ENCODE measurements at places on chromosomes 1 and 21. TPM values are rescaled to one million over a fixed set of nuclear protein-coding genes. Genes with fewer than 3 reads are reported as not detected.

GRCh38 chr1:107804741-107805140 lies 160.2 kb downstream of the VAV3 start:
- DNase-seq, result no peak

The FAM177B gene
- total RNA-seq, result 0.23 TPM

The PPIAL4G gene
- total RNA-seq, result not detected

GRCh38 chr1:51620470-51620869 lies 3.6 kb downstream of the OSBPL9 start:
- DNase-seq, result no peak

The NBPF10 gene
- 4.1 TPM for total RNA-seq

The LCE1C gene
- 8.6 TPM for total RNA-seq

The SPATA1 gene
- 0.05 TPM for total RNA-seq

DNA sequence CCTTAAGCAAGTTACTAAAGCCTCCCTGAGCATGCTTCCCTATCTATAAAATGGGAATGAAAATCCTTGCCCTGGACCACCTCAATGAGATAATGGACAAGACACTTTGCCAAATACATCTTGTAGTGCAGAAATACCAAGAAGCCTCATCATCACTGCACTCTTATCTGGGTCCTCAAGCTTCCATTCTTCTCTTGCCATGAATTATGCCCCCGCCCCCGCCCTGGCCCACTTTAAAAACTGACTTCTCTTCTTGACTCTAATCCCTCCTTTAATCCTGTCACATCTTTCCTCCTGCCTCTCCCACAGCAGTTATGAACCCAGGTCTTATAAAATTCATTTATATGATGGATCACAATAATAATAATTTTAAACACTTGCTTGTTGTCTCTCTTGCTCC lies 14.8 kb downstream of the ARHGEF11 start:
- DNase-seq, result no peak

DNA sequence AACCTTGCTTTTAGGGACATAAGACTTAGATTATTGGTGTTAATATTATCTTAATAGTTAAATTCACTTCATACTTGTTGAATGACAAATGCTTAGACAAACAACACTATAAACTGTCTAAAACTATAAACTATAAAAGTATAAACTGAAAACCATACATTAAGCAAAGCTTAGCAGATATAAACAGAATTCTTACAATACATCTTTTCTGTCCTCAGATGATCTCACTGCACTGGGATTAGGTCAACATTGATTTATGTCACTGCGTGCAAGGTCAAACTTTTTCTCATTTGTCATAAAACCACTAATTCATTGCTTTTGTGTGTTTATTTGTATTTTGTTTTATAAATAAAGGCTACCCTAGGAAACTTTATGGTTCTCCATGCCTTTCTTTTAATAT lies 1491.8 kb downstream of the NCAM2 start:
- no peak for DNase-seq

DNA sequence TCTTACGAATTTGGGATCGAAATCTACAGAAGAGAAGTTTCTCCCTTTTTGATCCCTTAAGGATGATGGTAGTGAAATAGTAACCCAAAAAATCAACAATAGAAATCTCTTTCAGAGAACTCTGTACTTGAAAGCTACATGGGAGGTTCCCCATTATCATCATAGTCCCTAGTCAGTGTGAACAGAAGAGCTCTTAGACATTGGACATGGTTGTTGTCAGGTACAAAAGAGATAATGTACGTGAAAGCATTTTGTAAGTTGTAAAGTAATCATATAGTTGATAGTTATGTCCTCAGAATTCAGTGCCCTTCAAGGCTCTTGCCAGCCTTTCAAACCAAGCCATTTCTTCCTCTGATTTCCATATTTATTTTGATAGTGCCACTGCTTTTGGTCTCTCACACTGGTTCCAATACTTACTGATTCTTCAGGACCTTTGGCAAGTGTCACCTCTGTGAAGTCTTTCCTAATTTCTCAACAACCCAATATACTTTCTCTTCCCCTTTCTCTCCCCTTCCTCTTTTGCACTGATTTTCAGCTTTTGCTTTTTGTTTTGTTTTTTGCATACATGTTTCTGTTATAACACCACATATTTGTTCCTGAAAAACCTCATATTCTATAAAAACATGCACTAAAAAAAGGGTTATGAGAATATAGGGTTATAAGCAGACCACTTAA lies 22.4 kb downstream of the VPS45 start:
- no peak for DNase-seq

DNA sequence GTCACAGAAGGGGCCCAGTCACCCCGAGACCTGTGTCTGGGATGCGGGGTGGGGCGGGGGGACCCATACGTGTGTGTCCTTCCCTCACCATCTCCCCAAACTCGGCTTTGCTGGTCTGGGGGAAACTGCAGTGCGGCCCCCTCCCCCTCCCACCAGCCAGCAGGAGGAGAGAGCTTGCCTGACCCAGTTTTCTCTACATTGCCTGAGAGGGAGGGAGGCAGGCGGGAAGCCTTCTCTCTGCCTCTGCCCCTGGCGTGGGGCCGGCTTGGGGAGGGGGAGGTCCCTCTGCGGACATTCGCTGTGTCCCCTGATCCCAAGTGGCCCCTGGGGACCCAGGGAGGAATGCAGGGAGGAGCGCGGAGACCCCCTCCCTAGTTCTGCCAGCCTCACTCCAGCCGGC lies 3.9 kb downstream of the EPHA8 start:
- DNase-seq, result no peak

- DNase-seq, result no peak
Measured at GRCh38 chr21:41255190-41255589, 61.4 kb upstream of the FAM3B start.

GRCh38 chr1:228647523-228648444 lies 87.5 kb upstream of the RHOU start:
- peak; percentile 42 for DNase-seq

DNA sequence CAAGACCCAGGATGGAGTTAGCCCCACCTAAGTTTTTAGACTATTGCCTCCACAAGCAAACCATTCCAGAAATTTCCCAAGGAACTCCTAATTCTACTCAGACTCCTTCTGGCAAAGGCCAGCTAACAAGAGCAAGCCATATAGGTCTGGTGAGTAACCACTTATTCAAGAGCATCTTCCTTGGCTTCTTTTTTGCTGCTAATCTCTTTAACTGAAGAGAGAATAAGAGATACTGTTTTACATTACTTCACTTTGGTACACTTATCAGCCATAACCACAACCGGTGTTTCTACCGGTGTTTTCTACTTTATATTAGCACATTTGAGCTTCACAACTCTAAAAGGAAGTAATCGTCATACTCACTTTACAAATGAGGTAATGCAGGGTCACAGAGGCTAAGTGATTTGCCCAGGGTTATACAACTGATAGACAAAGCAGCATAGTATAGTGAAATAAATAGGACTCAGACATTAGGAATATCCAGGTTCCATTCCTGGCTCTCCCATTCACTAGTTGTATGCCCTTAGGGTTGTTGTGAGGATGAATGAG lies 1.7 kb upstream of the EPS15 start:
- no peak for DNase-seq

GRCh38 chr1:192059407-192059806 lies 98.9 kb upstream of the RGS18 start:
- no peak for DNase-seq

DNA sequence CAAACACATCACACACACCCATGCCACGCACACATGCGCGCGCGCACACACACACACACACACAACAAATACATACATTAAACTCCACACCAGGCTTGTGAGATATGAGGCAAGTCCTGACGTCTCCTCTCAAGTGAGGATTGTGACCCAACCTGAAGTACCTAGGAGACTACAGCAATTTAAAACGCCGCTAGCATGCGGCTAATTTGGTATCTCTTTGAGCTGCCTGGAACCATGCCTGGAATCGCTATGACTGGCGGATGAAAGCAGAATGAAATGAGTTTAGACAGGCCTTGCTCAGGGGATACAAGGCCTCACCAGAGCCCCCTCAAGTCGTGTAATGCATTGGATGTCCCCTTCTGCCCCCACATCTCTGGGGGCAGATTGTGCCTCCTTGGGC lies 1.6 kb upstream of the RAB7B start:
- peak; percentile 63 for DNase-seq

DNA sequence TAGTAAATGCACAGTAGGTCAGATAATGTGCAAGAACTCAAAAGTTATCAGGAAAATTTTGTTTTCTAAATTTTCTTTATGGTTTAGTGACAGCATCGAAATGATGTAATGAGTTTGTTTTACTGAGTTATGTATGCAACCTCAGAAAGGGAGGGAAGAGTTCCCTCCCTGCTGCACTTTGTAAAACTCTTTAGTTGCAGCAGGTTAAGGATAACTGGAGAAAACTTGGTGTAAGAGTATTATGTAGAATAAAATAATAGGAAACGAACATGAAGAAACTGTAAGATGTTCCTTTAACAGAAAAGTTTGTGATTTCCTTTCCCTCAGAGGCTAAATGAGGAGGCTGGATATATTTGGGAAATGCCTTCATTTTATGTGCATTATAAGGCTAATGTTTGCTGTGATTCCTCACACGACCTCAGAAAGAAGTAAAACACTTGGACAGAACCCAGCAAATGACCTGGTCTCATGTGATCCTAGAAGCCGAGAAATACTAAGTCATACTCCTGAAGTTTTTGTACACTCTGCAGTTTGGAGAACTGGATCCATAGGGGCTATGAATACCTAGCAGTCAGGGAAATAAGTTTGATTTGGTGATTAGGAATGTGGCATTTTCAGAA lies 35.4 kb downstream of the ADGRL2 start:
- DNase-seq, result no peak

- DNase-seq, result no peak
Measured at GRCh38 chr21:25402134-25402961, 204.9 kb downstream of the MRPL39 start.

GRCh38 chr1:15937706-15938168 lies 38.2 kb downstream of the ZBTB17 start:
- no peak for DNase-seq
